ENCODE measurements at places on chromosomes 6 and 20.

- no peak for DNase-seq
Observed at GRCh38 chr6:168908166-168908565, 345.5 kb downstream of the THBS2 start.

DNA sequence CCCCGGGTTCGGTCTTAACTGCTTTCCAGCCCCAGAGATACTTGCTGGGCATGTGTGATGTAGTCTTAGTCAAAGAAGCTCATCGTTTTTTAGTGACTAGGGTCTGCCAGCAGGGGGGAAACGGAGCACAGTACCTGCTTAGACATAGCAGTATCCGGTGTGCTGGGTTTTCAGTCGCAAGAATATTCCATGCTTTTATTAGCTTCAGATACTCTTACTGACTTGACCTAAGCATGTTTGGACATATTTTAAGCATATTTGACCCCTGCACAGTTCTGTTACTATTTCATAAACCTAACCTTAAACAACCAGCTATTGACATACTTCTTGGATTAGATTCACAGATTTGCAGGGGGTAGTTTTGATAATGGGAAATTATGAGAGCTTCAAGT is 3.0 kb downstream of the E2F3 start:
- peak; percentile 69 for DNase-seq

DNA sequence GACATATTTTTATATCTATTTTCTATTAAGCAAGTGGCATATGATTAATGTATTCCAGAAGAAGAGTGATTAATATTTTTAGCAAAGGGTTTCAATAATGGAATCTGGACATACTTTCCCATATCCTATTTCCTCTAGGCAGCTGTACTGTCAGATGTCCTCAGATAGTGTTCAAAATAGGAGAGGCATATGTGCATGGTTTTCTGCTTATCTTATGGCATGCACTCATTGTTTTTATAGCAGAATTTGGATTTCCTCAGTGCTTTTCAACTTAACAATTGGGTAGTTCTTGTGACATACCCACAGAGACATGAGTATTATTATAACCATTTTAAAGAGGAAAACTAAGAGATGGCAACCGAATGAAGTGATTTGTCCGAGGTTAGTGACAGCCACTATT is 12.6 kb upstream of the SLC17A5 start:
- no peak for DNase-seq

- no peak for DNase-seq
Observed at GRCh38 chr6:113875470-113875869, 18.3 kb downstream of the MARCKS start.

GRCh38 chr6:47678739-47679138 is 19.6 kb upstream of the ADGRF4 start:
- no peak for DNase-seq

GRCh38 chr20:45191926-45192325 is 14.9 kb upstream of the SEMG1 start:
- no peak for DNase-seq

GRCh38 chr6:57305761-57306160 is 11.7 kb upstream of the PRIM2 start:
- no peak for DNase-seq

- no peak for DNase-seq
Observed at GRCh38 chr20:42598581-42598980, 591.1 kb downstream of the PTPRT start.

DNA sequence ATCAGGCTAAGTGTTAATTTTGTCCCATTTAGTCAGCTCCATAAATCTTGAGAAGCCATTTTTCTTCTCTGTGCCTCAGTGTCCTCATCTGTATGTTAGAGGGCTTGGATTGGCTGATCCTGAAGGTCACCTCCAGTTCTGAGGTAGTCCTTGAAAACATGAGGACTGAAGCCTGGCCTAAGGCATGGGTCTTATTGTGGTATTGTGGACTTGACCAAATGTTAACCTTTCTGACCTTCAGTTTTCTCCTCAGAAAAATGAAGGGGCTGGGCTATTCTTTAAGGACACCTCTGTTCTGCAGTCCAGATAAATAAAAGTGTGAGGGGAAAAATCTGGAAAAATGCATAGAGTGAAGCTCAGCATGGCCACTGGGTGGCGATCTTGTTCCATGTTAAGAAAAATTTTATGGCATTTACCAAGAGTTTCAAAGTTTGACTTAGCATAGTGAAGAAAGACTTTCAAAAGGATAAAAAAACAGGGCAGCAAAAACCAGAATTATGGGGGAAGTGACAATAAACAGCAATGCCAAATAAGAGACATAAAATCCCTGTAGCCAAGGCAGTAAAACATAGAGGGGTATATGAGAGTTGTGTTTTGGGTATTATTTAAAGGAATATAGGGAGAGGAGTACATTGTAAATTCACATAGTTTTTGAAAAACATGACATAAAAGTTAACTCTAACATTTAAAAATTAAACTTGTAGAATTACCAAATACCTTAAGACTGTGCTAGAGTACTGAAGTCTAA is 13.2 kb upstream of the TFB1M start:
- DNase-seq, result peak; percentile 35

- peak; percentile 31 for DNase-seq
Observed at GRCh38 chr20:58706975-58707681, 14.5 kb downstream of the NPEPL1 start.

GRCh38 chr20:59460352-59460751 is 144.0 kb upstream of the PHACTR3 start:
- no peak for DNase-seq

GRCh38 chr20:53524589-53525312 is 68.9 kb downstream of the ZNF217 start:
- no peak for DNase-seq

DNA sequence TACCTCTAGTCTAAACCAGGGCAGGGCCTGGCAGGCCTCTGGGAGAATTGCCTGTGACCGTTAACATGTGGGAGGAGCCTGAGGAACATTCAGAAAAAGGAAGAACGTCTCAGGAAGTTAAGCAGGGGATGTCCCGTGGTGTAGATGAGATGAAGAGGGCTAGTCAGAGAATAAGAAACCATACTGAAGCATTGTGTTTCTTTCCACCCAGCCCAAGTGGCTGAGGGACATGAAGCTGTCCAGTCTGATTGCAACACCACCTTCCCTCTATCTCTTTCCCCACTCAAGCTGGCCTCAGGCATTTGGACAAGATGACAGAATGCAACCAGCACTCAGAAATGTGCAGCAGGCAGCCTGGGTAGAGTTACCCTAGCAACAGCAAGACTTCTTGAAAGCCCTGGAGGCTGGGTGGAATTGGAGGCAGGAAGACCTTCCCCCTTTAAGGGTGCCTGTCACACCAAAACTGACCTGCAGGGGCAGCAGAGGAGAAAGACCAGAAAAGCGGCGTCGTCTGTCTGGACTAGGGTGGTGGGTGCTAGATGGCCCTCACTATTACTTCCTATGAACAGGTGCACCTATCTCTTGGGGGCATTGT is 186.1 kb downstream of the UNC5CL start:
- no peak for DNase-seq

GRCh38 chr6:11434565-11435326 is 102.8 kb upstream of the TMEM170B start:
- DNase-seq, result no peak

DNA sequence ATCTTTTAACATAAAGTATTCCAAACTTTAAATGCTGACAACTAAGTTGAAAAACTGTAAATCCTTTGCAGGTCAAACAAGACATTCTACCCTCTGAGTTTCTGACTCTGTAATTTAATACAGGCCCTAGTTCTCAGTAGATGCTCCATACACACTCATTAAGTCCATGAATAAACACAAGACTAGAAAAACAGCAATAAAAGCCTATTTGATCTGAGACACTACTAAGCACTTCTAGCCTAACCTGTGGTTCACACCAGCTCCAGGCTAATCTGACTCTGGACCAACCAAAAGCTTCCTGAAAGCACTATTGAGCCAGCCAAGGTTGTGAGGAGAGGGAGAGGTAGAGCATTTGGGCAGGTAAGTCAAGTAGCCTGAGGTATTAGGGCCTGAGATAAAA is 103.9 kb downstream of the EPM2A start:
- DNase-seq, result no peak

DNA sequence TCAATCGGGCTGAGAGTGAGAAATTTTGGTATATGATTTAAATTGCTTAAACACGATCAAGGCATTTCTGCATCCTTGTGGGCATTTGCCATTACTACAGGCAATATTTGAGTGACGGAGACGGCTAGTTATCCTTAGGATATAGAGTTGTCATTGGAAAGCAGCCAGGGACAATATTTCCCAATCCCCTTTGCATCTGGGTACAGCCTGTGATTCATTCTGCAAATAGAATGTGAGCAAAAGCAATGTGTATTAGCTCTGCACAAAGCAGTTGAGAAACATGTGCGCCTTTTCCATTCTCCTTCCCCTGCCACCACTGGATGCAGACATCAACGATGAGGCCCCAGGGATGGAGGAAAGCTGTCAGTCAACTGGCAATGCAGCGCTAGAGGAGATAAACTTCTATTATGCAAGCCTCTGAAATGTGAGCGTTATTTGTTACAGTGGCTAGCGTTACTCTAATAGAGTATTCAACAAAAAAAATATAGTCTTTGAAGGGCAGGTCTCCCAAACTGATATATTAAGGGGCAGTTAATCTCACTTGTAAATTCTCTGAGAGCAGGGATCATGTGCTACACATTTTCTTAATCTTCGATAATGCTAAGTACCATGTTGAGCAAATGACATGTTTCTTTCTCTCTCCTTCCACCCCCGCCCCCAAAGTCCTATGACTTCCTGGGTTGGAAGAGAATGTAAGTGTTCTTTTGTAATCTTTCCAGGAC is 37.1 kb upstream of the NCOA3 start:
- peak; percentile 22 for DNase-seq

DNA sequence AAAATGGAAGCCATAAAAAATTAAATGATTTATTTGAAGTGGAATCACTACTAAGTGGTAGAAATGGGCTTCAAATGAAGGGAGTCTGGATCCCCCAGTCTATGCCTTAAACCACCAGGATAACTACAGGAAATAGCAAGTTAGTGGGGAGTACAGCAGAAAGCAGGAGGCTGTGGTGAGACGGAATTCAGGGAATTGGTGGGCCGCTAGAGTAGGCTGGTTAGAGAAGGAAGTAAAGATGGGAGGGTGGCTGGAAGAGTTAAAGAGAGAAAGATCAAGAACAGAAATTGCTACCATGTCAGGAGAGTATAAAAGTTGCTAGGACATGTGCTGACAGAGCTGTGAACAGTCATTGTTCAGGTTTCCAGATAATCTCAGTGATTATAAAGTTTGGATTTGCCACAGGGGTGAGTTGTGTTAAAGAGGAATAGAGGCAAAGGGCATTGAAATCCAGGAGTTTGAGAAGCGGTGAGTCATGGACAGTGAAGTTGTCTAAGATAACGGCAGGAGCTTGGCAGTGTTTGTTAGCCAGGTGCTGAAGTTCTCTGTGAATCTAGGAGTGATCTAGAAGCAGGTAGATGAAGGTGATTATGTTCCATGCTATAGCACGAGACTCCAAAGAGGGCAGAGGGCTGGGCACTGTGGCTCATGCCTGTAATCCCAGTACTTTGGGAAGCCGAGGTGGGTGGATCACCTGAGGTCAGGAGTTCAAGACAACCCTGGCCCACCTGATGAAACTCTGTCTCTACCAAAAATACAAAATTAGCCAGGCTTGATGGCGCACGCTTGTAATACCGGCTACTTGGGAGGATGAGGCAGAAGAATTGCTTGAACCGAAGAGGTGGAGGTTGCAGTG is 13.7 kb upstream of the HINT3 start:
- DNase-seq, result no peak

DNA sequence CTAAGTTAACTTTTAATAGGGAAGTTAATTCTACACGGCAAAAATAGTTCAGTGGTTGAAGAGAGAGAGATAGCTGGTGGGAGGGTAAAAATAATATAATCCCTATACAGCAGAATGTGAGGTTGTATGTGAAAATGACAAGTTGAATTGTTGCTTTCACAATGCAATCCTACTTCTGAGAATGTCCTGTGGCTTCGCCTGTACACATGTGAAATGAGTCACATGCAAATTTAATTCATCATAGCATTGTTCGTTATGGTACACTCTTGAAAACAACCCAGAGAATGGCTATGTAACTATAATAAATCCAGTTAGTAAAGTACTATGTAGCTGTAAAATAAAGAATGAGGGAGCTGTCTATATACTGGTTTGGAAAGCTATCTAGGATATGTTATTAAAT is 46.0 kb upstream of the HINT3 start:
- no peak for DNase-seq

GRCh38 chr20:5784735-5785134 is 34.5 kb downstream of the SHLD1 start:
- DNase-seq, result no peak

- DNase-seq, result no peak
Observed at GRCh38 chr20:24915892-24916291, 33.2 kb upstream of the CST7 start.

DNA sequence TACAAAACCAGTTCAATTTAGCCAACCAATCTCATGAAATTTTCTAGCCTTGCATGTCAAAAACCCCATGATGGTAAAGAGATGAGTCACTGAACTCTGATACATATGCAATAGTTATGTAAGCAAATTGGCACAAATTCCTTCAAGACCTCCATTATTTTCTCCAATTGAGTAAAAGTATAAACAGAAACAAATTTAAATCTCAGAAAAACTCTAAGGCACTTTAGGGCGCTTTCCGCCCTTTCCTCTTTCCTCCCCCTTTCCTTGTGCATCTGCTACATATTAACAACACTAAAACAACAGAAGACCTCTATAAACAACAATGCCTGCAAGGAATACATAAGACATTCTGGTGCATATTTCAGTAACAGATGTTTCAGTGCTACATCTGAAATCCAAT is 48.5 kb downstream of the KIF13A start:
- no peak for DNase-seq

DNA sequence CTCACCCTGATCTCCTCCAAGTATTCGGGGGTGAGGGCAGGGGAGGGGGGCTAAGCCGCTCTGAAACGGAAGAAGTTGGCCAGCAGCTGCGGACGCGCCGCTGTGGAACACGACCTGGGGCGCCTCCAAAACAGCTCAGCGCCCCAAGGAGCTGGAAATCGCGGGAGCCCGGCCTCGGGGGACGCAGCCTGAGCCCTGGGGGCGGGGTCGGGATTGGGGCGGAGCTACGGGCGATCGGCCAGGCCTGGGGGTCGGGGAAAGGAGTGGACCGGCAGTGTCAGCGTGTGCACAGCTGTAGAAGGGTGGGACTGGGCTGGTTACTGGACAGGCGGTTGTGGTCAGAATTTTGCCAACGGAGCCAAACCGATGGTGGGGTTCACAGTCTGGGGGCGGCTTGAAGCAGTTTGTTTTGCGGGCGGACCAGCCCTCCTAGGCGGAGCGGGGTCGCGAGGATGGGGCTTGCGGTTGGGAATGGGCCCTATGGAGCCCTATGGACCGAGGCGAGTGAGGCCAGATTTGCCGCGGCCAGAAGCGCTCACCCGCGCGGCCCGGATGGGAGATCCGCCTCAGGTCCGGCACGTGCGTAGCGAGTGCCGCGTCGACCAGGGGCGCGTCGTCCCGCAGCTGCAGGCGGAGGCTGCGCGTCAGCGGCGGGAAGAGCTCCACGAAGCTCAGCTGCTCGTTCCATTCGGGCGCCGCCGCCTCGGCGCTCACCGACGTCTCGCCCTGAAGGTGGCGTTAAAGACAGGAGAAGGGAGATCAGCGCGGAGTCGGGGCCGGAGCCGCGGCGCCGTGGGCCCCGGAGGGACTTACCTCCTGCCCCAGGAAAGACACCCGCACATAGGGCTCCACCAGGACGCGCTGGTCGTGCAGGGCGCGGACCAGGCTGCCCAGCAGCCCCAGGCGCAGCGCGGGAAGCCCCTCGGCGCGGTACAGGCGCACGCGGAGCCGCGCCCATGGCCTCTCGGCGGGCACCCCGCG is 14.3 kb upstream of the SPAG4 start:
- peak; percentile 88 for DNase-seq

GRCh38 chr6:155432293-155432692 is 23.3 kb downstream of the NOX3 start:
- DNase-seq, result no peak
